ENCODE measurements at places on chromosomes 12 and 14.

- no peak for DNase-seq
Measured at GRCh38 chr12:118472940-118473339, 96.6 kb downstream of the SUDS3 start.

GRCh38 chr14:92154283-92154942, 32.6 kb downstream of the CPSF2 start:
- DNase-seq = no peak

DNA sequence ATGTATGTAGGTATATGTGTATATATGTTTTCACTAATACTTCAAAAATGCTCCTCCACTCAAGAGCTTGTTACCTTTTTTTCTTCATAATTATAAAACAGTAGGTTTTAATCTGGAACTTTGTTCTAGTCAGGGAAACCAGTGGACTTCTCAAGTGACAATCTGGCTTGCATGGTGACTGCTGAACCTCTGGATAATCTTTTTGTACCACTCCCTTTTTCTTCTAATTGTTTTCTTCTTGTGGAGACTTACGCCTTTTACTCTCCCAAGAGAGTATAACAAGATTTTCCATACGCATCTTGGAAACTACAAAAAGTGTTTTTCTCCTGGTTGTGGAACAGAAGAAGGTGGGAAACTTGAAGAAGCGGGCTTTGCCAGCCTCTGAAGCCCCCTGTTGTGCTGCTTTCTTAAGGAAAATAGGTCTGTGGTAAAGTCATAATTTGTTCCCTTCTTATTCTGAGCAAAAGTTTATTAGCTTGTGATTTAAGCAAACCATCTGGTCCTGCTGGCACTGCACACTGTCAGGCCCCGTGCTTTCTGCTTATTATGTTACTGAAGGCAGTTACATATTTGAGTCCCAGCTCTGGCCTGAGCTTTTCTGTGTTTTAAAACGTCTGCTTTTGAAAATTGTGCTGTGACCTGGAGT, 291.8 kb downstream of the ERC1 start:
- no peak for DNase-seq

DNA sequence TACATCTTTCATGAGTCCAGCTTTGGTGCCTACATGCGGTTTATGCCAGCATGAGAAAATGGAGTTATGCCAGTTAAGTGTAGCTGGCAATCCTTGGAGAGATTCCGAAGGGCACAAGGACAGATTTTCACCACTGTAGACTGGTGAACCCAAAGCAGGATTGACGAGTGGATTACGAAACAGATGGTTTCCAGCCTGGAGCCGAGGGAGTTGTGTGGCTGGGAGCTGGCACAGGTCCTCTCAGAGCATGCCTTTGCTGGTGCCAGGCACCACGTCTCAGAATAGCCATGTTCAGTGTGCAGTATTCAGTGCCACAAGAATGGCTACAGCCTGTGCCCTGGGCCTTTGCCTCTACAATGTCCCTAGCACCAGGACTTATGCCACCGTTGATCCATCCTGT, 13.2 kb downstream of the KCNH3 start:
- DNase-seq = no peak

GRCh38 chr12:126903027-126903876, 1363.7 kb upstream of the TMEM132C start:
- DNase-seq = no peak

GRCh38 chr14:29584992-29585391, 342.7 kb downstream of the PRKD1 start:
- DNase-seq = no peak

- no peak for DNase-seq
Measured at GRCh38 chr12:90301561-90302133, 593.0 kb upstream of the ATP2B1 start.

- DNase-seq = no peak
Measured at GRCh38 chr14:89114109-89114508, 289.7 kb downstream of the TTC8 start.

DNA sequence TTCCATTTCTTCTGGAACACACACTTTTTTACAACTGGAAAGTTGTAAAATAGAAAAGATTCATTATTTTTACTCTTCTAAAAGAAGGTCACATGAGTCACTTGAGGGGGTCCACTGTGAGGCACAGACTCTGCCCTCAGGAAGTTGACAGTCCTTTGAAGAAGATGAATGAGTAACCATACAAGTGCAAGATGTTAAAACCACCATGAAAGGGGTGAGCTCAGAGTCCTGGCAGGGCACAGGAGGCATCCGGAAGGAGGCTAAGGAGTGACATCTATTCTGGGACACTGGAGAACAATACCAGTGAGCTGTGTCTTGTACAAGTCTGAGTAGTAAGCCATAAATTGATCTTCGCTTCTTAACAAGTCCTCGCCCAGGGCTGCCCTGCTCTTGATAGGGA, 126.0 kb upstream of the FRMD6 start:
- no peak for DNase-seq

- no peak for DNase-seq
Measured at GRCh38 chr12:23887055-23887835, 62.2 kb downstream of the SOX5 start.

GRCh38 chr14:61881046-61881445, 118.8 kb downstream of the SNAPC1 start:
- no peak for DNase-seq

GRCh38 chr12:95674631-95675030, 115.9 kb downstream of the NTN4 start:
- peak; percentile 94 for DNase-seq

GRCh38 chr14:82047777-82048470, 514.3 kb upstream of the SEL1L start:
- DNase-seq = no peak

- DNase-seq = no peak
Measured at GRCh38 chr12:47297993-47298392, 218.2 kb upstream of the AMIGO2 start.

- DNase-seq = no peak
Measured at GRCh38 chr12:91379051-91379775, 196.6 kb upstream of the DCN start.

Measured in dermis blood vessel endothelial cell (primary cell).